ENCODE measurements at places on chromosomes 2 and 18.

DNA sequence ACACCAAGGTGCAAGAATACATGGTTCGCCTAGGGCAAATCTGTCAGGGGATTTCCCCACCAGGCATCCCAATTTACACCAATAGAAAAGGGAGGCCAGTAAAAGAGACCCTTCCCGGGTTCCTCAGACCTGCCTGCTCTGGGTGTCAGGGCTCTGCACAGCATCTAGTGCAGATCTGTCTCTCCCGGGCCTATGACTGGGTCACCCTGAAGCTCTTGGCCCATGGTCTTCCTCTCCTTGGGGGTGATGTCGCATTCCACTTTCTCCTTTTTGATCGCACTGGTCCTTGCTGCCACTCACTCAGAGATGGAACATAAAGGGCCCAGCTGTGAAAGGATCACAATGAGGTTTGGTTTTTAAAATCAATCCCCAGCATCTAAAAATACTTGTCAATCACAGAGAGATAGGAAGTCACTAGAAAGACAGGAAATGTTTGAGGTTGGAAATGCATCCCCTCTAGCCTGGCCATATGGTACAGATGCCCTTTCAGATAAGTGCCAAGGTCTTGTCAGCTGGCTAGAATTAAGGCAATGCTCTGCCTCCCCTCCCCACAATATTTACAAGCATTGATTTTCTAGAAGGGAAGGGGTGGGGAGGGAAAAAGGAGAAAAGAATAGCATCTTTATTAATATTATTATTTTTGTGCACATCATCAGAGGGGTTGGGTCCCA lies 34.9 kb upstream of the AFTPH start:
- no peak for DNase-seq

GRCh38 chr2:99862566-99862965 lies 279.8 kb downstream of the AFF3 start:
- no peak for DNase-seq

DNA sequence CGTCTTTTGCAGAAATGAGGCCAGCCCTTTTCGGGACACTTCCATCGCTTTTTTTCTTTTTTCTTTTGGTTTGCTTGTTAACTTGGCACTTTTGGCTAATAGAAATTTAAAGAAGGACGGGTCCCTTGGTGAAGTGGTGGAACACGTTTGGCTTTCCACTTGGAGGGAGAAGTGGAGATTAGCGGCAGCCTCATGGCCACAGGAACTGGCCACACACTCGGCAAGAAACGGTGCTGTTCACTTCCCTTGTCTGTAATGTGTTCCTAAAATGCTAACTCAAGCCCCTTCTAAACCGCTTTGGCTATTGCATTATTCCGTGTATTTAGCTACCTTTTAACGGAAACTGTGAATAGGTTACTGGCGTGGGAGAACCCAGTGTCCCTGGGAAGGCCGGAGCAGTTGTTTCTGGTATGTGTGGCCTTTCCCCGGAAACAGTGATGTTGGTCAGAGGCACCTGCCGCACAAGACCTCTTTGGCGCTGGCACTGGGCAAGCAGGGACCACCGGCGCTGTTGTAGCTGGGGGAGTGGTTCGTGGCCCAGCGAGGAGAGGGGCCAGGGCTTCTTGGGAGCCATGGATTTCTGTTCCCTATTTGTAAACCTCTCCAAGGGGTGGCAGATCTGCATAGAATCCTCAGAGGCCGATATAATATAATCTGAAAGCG lies 981 bp downstream of the RAMP1 start:
- DNase-seq, result no peak

DNA sequence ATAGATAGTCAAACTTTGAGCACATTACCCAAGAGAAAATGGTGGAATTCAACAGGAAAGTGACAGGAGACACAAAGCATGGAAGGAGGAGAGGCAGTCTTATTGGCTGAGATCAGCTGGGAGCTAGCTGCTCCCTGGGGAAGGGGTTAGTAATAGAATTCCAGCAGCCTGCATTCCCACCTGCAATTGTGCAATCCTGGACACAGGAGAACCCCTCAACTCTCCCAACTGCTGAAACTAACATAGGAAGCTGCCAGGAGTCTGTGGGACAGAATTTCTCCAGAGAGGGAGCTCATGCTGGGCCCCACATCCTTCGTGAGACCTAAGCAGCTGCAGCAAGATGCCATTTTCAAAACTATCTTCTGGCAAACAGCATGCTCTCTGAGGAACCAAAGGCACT lies 69.8 kb upstream of the ACVR1C start:
- DNase-seq, result no peak

GRCh38 chr2:182713601-182714000 lies 2.5 kb upstream of the DNAJC10 start:
- DNase-seq, result no peak

DNA sequence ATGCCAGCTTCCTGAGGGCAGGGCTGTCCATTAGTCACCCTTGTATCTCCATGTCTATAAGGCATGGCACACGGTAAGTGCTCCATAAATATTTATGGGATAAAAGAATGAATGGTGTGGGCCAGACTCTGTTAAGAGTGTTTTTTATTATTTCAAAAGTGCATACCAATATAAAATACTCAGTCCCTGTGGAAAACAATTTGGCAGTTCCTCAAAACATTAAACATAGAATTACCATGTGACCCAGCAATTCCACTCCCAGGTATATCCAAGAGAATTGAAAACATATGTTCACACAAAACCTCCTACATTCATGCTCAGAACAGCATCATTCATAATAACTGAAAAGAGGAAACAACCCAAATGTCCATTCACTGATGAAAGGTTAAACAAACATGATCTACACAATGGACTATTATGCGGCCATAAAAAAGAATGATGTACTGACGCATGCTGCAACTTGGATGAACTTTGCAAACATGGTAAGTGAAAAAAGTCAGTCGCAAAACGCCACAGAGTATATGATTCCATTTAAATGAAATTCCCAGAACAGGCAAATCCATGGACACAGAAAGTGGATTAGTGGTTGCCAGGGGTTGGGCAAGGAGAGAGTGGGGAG lies 69.1 kb upstream of the TCF7L1 start:
- no peak for DNase-seq

DNA sequence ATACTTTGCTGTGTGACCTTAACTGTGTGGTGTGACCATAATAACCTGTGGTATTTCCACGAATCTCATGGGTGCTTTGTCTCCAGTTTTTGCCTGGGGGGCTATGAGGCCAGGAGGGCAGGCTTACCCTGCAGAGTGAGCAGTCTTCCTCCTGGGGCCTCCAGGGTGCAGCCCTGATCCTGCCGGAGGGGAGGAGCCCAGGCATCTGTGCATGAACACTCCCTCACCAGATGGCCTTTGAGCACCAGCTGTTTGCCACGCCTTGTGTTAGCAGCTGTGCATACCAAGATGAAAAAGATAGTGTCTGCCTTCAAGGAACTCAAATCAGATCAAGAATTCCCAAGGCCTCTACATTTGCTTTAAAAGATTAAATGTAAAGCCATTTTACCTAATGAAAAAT lies 75.0 kb upstream of the RBM44 start:
- no peak for DNase-seq
